ENCODE measurements at places on chromosomes 16 and 17. TPM values are rescaled to one million over a fixed set of nuclear protein-coding genes. Genes with fewer than 3 reads are reported as not detected.

Gene CDH13
- polyA plus RNA-seq, result 0.23 TPM

Gene GNGT2
- 10.3 TPM for polyA plus RNA-seq

Gene MPV17L
- polyA plus RNA-seq, result 0.04 TPM

Gene KRT20
- not detected for polyA plus RNA-seq

Gene ADGRG3
- not detected for polyA plus RNA-seq

Gene SLFN12L
- polyA plus RNA-seq, result 1.9 TPM

Gene TBC1D3D
- not detected for polyA plus RNA-seq

Gene UNC45B
- polyA plus RNA-seq, result not detected

Gene THAP11
- 101 TPM for polyA plus RNA-seq

Gene SPIRE2
- polyA plus RNA-seq, result 0.19 TPM

Gene GNG13
- polyA plus RNA-seq, result not detected

Gene TP53TG3C
- not detected for polyA plus RNA-seq

Gene TAT
- polyA plus RNA-seq, result not detected

Gene KRT36
- not detected for polyA plus RNA-seq

Gene TLCD1
- 0.49 TPM for polyA plus RNA-seq

Gene GPR139
- polyA plus RNA-seq, result not detected

Gene SHISA6
- polyA plus RNA-seq, result not detected

Gene LCMT1
- polyA plus RNA-seq, result 34.6 TPM

Gene DUSP14
- 8.5 TPM for polyA plus RNA-seq

Gene HOXB2
- 0.94 TPM for polyA plus RNA-seq

Gene KRT34
- not detected for polyA plus RNA-seq

Gene NOD2
- 0.86 TPM for polyA plus RNA-seq

Gene TLCD2
- not detected for polyA plus RNA-seq

Gene ATP2A1
- polyA plus RNA-seq, result not detected

Gene OGFOD1
- 65.8 TPM for polyA plus RNA-seq

Gene HNF1B
- polyA plus RNA-seq, result not detected

Gene LGALS9C
- polyA plus RNA-seq, result not detected

Gene NPIPB9
- polyA plus RNA-seq, result 0.31 TPM
